Activated CD8-positive, alpha-beta T cell treated with anti-CD3 and anti-CD28 coated beads for 36 hours (primary cell): ENCODE measurements at places on chromosomes 1 and 21. TPM values are rescaled to one million over a fixed set of nuclear protein-coding genes. Genes with fewer than 3 reads are reported as not detected.
A peak's percentile ranks its signal among the peaks of the same experiment; 100 is the strongest.

Gene SLC6A17
- total RNA-seq: 0.18 TPM

DNA sequence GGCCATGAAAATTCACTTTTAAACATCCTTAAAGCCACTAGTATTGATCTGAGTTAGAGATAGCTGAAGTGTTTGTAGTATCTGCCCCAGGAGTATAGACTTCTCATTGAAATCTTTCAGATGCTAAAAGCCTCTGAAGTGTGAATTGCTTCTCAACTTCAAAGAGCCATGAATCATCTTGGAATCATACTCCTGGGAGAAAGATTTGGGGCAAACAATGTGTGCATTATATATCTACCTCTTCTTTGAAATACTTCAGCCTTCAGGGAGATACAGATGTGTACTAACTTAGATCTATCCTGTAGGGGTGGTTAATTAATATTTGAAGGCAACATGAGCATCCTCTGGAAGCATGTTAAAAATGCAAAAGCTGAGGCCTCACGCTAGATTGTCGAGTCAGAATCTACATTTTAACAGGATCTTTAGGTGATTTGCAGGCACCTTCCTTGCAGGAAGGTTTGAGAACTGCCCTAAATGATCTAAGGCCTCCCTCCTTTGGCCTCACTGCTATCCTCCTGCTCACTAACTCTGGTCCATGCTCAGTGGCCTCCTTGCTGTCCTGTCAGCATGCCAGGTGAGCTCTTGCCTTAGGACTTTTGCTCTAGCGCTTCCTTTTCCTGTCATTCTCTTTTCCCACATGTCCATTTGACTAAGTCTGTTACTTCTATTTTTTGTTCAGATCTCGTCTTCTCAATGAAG is 6.0 kb upstream of the SCYL3 start:
- no peak for DNase-seq
- no peak overlapping the region for H3K4me3 ChIP-seq
- H3K27me3 ChIP-seq: peaks cover 3% of the 10 kb centered on the region
- peaks cover 13% of the 10 kb centered on the region for H3K4me1 ChIP-seq
- H3K27ac ChIP-seq: no peak overlapping the region
- H3K36me3 ChIP-seq: no peaks in the 10 kb centered on the region

DNA sequence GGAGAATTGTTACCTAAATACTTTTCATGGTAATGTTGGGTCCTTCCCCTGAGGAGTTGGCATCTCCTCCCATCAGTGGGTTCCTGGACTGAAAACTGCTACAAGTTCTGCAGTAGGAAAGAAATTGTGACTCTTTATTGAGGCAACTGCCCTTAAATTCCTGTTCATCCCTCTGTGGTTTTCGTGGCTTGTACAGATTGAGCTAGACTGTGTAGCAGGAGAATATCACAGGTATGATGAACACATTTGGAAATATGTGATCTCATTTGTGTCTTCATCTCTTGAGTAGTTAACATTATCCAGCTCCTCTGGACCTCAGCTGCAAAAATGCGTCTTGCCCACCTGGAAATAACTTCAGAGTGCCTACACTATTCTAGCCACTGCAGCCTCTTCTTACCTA is 390.6 kb downstream of the PTPRC start:
- DNase-seq: no peak
- H3K4me3 ChIP-seq: no peak overlapping the region
- peaks cover 4% of the 10 kb centered on the region for H3K36me3 ChIP-seq
- H3K4me1 ChIP-seq: peaks cover 18% of the 10 kb centered on the region

Gene LCE3E
- not detected for total RNA-seq

- no peak overlapping the region for H3K4me3 ChIP-seq
- no peak for DNase-seq
- no peaks in the 10 kb centered on the region for H3K36me3 ChIP-seq
- H3K4me1 ChIP-seq: no peaks in the 10 kb centered on the region
Measured at GRCh38 chr1:218763538-218763937, 410.1 kb upstream of the LYPLAL1 start.

GRCh38 chr1:44454704-44455103 is 49.6 kb downstream of the RNF220 start:
- H3K4me1 ChIP-seq: no peaks in the 10 kb centered on the region

DNA sequence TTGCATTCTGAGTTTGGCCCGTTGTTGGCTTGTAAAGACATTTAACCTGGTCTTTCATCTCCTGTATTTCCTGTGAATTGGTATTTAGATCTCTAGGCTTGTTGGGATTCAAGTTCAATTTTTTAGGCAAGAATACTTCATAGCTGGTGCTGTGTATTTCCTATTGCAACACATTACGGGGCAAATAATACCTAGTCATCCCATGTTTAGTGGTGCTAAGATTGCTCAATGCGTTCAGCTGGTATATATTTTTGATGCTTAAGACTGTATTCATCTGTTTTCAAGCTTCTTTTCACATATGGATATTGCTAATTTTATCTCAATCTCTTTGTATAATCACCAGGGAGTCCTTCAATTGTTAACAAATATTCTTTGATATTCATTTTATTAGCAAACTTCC is 87.5 kb upstream of the ZBTB18 start:
- H3K27me3 ChIP-seq: no peaks in the 10 kb centered on the region
- no peaks in the 10 kb centered on the region for H3K4me1 ChIP-seq
- H3K4me3 ChIP-seq: no peak overlapping the region
- no peak for DNase-seq
- no peaks in the 10 kb centered on the region for H3K36me3 ChIP-seq

Gene PIK3R3
- total RNA-seq: 1.4 TPM

GRCh38 chr1:220873868-220874655 is 5.2 kb upstream of the HLX start:
- DNase-seq: peak; percentile 54
- peaks cover 19% of the 10 kb centered on the region for H3K4me1 ChIP-seq
- peaks cover 60% of the 10 kb centered on the region for H3K27me3 ChIP-seq
- no peak overlapping the region for H3K27ac ChIP-seq

- H3K4me3 ChIP-seq: peak overlapping the region; percentile 95
- H3K36me3 ChIP-seq: peaks cover 54% of the 10 kb centered on the region
- H3K4me1 ChIP-seq: peaks cover 74% of the 10 kb centered on the region
- H3K27ac ChIP-seq: peak overlapping the region; percentile 90
- no peak for DNase-seq
Measured at GRCh38 chr1:157137046-157137407, 1.2 kb downstream of the ETV3 start.

GRCh38 chr1:107550358-107550757 is 409.5 kb downstream of the NTNG1 start:
- no peak for DNase-seq
- no peaks in the 10 kb centered on the region for H3K36me3 ChIP-seq
- H3K27me3 ChIP-seq: no peaks in the 10 kb centered on the region
- H3K4me1 ChIP-seq: no peaks in the 10 kb centered on the region
- no peak overlapping the region for H3K27ac ChIP-seq

GRCh38 chr1:248779350-248779749 is 23.8 kb upstream of the LYPD8 start:
- no peaks in the 10 kb centered on the region for H3K4me1 ChIP-seq
- no peaks in the 10 kb centered on the region for H3K36me3 ChIP-seq
- no peak for DNase-seq
- H3K4me3 ChIP-seq: no peak overlapping the region

- peaks cover 2% of the 10 kb centered on the region for H3K27me3 ChIP-seq
- no peak overlapping the region for H3K27ac ChIP-seq
Measured at GRCh38 chr1:208065862-208066261, 154.9 kb upstream of the CD34 start.

GRCh38 chr1:225754940-225755641 is 22.5 kb upstream of the SRP9 start:
- no peak overlapping the region for H3K27ac ChIP-seq
- peaks cover 4% of the 10 kb centered on the region for H3K4me1 ChIP-seq
- no peak overlapping the region for H3K4me3 ChIP-seq
- H3K27me3 ChIP-seq: no peaks in the 10 kb centered on the region
- DNase-seq: no peak

Gene DRAXIN
- total RNA-seq: 0.20 TPM
